ENCODE measurements at places on chromosomes 6 and 20.

DNA sequence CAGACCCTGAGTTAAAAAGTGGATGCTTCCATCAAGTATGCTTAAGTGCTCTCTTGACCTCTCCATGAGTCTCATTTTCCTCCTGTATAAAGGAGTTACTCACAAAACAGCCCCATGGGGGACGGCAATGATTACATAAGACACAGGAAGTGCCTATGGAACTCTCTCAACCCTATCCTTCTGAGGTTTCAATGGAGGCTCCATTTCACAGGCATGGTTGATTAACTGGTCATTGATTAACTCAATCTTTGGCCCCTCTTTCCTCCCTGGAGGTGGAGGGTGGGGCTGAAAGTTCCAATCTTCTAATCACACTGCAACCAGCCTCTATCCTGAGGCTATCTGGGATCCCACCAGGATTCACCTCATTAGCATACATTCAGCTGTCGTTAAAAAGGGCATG is 29.3 kb downstream of the CST8 start:
- DNase-seq = no peak

DNA sequence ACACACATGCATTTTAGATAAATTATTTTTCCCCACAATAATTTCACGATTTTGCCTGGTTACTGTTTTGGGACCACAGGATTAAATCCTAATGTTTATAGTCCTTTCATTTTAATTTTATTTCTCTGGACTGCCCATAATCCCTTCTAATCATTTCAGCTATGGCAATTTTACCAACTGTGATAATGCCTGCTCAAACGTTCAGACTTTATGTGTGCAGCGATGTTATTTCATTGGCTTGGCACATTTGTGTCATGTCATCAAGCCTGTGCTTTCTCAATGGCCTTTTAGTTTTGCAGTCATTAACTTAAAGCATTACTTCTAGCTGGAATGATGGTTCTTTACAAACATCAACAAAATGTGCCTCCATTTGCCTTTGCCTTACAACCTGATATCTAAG is 140.6 kb upstream of the HSF2 start:
- DNase-seq = no peak

DNA sequence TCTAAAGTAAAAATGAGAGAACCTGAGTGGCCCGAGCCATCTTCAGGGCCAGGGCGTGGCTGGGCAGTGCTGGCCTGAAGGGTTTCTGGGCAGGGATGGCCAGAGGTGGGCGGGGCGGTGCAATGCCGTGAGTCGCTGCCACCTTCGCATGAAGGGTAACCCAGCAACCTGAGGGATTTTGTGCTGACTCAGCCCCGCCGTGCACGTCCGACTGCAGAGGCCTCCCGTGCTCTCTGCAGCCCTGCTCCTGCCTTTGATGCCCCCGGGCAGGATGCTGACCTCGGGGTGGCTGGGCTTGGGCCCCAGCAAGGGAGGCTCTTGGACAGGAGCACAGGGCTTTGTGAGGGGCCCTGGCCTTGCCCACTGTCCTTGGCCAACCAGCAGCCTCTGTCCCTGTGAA is 81.7 kb upstream of the GATA5 start:
- DNase-seq = no peak

- no peak for DNase-seq
These were observed 268.0 kb downstream of the HACE1 start for GRCh38 chr6:104591573-104592334.

GRCh38 chr6:37520926-37521325 is 21.2 kb upstream of the CCDC167 start:
- no peak for DNase-seq

- no peak for DNase-seq
These were observed 259.1 kb downstream of the ARID1B start for GRCh38 chr6:157036245-157036711.

DNA sequence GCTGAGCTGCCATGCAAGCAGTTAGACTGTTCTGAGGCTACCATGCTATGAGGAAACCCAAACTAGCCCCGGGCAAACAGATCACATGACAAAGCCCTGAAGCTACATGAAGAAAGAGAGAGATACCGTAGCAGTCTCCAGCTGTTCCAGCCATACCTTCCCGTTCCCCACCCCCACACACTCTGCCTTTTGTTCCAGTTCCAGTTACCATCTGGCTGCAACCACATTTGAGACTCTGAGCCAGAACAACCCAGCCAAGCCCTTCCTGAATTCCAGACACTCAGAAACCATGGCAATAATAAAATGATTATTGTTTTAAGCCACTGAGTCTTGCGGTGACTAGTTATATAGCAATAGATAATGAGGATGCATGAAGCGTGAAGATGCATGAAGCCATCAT is 28.3 kb downstream of the RIN2 start:
- no peak for DNase-seq

DNA sequence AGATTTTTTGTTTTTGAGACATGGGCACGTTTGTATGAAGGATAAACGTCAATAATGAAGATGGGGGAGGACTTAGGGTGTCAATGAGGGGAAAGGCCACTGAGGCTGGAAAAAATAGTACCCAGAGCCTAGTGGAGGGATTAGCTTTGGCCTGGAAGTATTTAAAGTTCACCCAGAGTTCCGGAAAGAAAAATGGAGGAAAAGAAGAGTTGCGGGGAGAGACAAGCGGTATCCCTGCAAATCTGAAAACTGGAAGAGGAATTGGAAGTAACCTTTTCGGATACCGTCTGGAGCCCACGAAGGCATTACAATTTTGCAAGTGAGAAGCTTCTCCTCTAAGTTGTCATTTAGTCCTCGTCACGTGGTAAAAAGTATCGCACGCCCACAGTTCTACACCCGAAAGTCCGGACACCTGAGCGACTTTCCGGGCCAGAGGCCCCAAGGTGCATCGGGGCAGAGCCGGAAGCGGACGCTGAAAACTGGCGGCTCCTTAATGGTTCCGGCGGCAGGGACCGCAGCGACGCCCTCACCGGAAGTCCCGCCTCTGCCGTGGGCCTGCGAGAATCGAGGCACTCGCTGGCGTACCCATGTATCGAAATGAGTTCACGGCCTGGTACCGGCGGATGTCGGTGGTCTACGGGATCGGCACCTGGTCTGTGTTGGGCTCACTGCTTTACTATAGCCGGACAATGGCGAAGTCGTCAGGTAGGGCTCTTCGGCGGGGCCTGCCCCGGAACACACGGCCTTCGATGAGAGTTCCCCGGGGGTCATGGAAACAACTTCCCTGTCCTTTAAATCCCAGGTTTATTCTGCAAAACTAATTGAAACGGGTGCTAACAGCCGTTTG is at the start of gene SMIM26:
Gene SMIM26, plus strand, starts transcription at position 541 of the 847 bp plus-strand sequence. Its CDS starts 47 bp downstream, at position 588.
- DNase-seq = peak; percentile 84

GRCh38 chr6:157144859-157145568 is 178.3 kb downstream of the TMEM242 start:
- DNase-seq = no peak

DNA sequence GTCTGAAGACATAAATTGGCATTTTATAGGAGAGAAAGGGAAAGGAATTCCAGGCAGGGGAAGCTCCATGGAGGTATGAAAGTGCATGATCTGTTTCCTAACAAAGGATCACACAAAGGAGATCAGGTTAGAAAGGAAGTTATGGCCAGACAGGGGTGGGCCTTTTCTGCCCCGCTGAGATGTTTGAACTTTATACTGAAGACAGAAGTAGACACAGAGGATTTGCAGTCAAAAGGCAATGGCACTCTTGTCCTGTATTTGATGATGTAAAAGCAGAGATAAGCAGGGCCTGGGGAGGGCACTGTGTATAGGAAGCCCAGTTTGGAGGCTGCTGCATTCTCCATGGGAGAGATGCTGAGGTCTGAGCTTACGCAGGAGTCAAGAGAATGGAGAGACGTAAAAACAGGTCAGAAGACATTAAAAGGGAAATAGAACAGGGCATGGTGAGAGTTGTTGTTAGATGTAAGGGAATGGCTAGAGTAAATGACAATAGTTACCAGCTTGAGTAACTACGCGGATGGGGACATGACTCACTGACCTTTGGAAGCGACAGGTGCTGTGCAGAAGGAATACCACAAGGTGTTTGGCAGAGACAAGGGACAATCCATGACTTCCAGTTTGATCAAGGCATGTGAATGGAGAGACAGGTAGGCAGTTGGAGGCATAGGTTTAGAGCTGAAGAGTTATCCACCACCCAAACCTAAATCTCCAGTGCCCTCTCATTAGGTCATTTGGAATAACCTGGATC is 190.6 kb upstream of the SASH1 start:
- DNase-seq = no peak

DNA sequence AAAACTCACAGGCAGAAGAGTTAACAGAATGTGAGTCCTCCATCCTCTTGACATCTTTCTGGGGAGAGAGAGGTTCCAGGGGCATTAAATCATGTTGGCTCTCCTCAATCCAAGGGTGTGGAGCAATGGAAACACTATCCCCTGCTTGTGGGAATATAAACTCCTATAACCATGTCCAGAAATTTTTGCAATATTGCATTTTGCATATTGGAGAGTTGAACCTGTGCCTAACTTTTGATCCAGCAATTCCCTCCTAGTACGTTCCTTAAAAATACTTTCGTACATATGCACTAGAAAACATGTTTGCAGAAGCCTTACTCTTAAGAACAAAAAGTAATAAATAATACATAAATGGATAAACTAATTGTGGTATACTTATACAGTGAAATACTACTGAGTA is 56.3 kb upstream of the FAM184A start:
- no peak for DNase-seq

GRCh38 chr20:23301436-23302050 is 49.0 kb upstream of the NXT1 start:
- no peak for DNase-seq
